HFF-Myc (cell line): ENCODE measurements at places on chromosomes 3 and 15.
A peak's percentile ranks its signal among the peaks of the same experiment; 100 is the strongest.

DNA sequence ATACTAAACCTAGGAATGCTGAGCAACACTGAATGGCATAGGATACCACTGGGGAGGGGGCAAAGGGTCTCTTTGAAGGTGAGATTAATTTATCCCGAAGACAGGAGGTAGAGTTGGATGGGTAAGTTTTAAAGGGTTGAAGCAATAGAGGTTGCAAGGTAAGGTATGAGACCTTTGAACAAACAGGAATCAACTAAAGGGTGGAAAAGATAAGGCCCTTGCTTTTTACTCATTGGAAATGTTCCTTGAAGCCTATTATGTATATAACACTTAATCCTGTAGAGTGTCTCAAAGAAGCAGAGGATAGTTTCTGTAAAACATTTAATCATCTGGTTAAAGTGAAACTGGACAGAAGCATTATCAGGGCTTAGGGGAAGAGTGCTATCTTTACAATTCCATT is 5.7 kb downstream of the ABHD5 start:
- no peak for DNase-seq

GRCh38 chr3:193589129-193589528 is 3.9 kb upstream of the OPA1 start:
- DNase-seq = no peak

GRCh38 chr3:29494305-29495036 is 213.6 kb downstream of the RBMS3 start:
- DNase-seq = peak; percentile 75

DNA sequence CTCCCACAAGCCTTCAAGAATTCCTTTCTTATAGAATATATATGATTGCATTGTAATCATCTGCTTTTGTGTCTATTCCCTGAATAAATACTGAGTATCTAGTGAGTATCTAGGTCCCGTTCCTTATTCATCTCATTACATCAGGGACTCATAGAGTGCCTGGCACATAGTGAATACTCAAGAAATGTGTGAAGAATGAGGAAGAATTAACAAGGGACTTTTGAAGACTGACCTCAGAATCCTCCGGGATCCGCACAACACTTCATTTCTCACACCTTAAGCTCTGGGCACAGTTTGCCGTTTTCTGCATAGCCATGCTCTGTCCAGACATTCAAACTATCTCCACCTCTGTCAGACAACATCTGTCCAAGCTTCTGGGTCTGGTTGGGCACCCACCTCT is 108.8 kb downstream of the STAC start:
- DNase-seq = no peak

DNA sequence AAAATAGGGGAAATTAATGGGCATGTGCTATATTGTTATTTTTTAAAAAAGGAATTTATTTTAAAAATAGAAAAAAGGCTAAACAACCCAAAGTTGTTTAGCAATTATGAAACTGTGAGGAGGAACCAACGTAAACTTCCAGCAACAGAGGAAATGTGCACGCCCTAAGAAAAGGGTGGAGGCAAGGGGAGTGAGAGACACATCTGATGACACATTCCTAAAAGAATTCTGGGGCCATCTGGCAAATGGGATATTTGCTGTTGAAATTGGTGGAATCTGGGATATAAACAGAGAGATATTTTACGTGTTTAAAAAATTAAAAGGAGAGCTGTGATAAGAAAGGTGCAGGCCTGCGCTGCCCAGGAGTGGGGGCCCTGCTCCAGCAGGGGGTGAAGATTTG is 50.8 kb upstream of the MUC13 start:
- DNase-seq = peak; percentile 58

DNA sequence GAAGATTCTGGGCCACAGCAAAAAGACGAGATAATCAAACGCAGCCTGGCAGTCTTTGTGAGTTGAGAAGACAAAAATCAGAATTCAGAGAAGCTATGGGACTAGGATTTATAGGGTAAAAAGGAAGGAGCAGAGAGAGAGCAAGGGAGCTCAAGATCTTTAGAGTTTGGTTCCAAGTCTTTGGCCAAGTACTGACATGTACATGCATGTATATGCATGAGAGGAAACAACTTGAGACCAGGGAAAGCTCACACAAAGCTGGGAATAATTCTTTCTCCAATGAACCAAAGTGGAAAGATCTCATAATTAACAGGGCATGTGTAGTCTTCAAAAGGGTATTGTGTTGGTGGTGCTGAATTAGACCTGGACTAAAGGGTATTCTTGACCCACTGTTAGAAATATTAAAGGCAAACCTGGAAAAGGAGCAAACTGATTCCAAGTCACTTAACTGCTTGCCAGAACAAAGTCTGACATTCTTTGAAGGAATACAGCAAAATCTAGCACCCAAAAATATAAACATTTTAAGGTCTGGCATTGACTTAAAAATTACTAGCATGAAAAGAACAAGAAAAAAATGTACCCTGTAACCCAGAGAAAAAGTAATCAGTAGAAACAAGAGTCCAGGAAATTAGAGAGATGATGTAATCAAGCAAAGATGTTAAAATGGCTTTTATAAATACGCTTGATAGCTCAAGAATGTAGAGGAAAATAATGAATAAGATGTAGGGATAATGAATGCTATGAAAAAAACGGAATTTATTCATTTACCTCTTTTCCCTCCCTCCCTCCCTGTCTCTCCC is 226.0 kb upstream of the CGNL1 start:
- DNase-seq = no peak

DNA sequence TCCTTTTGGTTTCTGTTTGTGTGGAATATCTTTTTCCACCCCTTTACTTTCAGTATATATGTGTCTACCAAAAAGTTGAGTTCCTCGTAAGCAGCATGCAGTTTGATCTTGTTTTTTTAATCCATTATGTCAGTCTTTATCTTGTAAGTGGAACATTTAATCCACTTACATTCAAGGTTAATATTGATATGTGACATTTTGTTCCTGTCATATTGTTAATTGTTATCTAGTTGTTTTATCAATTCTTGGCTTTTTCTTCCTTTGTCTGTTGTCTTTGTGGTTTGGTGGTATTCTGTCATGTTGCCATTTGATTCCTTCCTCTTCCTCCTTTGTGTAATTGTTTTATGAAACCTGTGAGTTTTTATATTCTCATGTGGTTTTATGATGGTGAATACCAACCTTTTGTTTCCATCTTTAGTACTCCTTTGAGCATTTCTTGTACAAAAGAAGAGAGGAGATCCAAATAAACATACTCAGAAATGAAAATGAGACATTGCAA is 43.4 kb upstream of the XCR1 start:
- DNase-seq = no peak

DNA sequence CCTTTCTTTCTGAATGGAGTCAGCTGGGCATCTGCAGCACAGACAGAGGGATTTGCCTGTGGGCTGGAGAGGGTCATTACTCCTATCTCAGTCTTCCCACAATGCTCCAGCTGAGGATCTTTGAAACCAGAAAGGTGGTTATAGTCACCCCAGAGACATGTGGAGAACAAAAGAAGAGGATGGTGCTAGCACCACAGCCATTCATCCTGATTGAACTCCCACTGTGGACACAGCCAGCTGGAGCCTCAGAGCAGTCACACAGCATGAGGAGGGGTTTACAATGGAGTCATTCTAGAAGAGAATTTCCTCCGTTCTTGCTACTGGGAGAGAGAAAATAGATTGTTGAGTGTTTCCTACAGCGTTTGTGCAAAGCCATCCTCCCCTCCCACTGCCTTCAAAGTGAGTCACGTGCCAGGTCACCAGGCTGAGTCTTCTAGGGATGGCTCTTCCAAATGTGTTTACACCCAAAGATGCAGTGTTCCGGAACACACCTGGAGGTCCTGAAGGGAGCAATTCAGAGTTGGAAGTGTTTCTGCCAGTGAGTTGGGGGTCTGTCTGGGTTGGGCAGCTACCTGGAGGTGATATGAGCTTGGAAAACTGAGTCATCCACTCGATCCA is 18.9 kb upstream of the GREM1 start:
- no peak for DNase-seq

- no peak for DNase-seq
Observed at GRCh38 chr3:183541235-183541655, 14.3 kb downstream of the KLHL6 start.
